ENCODE measurements at places on chromosomes 2 and 18.

DNA sequence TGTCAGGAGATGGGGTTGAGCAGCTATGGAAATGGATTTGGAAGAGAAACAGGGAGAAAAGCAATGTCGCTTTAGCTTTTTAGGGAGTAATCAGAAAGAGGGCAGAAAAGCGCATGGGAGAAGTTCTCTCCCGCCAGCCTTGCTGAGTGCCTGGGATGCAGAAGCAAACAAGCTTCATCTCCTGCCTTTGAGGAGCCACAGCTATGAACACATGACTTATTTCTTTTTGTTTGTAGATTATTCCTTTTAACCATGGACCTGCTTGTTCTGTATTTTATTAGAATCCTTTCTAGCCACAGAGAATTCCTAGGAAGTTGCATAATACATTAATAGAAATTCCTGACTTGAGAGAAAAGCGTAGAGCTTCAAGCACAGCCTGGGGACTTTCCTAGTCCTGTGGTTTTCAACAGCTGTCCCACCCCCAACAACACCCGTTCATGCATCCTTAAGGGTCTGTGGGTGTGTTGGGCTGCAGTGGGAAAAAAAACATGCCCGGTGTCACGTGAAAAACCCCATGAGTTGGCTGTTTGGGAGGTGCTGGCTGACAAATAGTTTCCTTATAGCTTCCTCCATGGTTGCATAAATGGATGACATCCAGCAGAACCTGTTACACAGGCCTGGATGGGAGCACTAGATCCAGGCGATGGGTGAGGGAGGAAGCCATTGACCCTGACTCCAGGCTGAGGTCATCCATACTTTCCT lies 14.9 kb downstream of the SLC9A4 start:
- no peak for DNase-seq

GRCh38 chr2:219567791-219568361 lies 3.5 kb downstream of the OBSL1 start:
- DNase-seq: no peak

DNA sequence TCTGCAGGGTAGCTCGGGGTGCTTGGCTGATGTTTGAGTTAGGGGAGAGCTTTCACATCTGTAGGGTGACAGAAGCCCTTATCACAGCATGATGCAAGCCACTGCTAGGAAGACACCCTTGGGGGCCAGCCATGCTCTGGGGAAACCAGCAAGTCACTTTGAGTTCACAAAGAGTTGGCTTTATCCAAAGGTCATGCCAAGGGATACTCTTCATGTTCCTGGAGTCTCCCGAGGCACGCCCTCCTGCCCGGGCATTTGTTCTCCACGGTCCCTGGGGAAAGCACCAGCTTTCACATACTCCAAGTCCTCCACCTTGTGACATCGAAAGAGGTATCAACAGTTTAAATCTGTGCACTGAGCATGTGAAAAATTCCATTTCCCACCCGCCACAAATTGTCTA lies 227.7 kb downstream of the VAPA start:
- DNase-seq: no peak

DNA sequence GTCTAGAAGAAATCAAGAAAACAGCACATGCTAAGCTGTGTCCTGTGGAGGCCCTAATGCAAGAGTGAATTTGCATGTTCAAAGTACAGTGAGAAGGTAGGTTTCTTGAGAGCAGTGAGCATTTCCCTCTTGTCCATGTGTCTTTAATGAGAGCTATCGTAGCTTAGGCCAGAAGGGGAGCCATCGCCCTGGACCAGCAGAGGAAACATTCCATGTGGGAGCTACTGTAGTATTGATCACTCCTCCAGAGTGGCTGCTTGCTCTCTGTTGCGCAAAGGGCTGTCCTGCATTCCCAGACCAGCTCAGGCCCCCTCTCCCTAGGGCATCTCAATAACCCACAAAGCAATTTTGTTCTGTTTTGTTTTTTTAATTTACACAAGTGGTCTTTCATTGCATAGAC lies 950.1 kb downstream of the CNTNAP5 start:
- no peak for DNase-seq

DNA sequence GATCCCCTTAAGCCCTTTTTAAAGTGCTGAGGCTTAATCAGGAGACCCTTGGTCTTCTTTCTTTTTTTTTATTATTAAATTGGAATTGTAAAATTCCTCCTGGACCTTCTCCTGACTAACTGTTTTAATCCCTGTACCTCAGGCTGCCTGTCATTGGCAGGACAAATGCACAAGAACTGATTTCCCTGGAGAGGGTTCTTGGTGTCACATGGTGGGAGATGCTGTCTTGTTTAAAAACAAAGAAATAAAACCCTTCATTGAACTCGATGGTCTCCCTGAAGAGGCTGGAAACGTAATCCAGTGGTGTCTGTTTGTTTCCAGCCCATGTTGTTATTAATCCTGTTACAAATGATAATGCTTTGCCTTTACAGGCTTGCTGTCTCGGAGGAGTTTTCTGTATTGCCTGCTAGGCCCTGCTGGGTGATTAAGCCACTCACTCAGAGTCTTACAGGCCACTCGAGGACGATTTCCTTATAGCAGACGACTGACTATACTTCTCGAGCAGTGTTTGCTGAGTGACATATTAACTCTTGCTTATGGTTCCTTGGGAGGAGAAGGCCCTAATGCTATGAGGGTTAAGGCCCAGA lies 100.5 kb upstream of the MGAT5 start:
- DNase-seq: no peak

GRCh38 chr2:56460508-56460907 lies 276.7 kb downstream of the CCDC85A start:
- no peak for DNase-seq

Data from stimulated activated CD4-positive, alpha-beta T cell treated with anti-CD3 and anti-CD28 coated beads, Interleukin-15, amount 100 ng/mL, for 1 hour (primary cell).